ENCODE measurements at places on chromosomes 3 and 15.

- peak; percentile 49 for DNase-seq
Observed at GRCh38 chr3:62665627-62666437, 209.4 kb downstream of the CADPS start.

- DNase-seq: no peak
Observed at GRCh38 chr15:60005352-60006202, 1.5 kb downstream of the FOXB1 start.

DNA sequence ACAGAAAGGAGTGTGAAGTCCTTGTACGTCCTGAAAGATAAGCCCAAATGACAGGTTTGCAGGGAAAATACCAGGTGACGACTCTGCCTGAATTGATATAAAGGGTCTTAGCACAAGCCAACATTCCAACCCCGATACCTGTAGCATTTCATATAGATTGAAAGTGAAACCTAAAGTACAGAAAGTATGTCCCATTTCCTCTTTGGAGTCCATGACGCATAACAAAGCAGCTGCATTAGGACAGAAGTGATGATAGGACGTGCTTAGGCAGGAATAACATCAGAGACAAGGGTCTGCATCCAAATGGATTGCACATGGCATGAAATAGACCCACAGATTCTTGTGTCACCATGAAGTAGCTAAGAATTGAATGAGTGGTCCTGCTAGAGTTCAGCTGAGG lies 187.0 kb upstream of the ROBO1 start:
- no peak for DNase-seq

DNA sequence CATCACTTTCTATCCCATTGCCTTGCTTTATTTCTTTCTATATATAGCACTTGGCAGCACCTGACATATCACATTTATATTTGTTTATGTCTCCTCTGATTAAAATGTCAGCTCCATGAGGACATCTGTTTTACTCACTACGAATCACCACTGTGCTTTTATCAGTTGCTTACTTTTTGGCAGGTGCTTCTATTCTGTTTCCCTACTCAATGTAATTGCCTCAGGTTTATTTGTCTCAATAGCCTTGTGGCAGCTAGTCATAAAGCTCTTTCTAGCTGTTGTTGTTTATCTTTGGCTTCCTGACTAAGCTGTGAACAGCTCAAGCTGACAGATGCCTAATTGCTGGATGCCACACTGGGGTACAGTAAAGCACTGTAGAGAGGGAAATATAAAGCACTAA lies 85.5 kb downstream of the VPS13C start:
- peak; percentile 1 for DNase-seq

DNA sequence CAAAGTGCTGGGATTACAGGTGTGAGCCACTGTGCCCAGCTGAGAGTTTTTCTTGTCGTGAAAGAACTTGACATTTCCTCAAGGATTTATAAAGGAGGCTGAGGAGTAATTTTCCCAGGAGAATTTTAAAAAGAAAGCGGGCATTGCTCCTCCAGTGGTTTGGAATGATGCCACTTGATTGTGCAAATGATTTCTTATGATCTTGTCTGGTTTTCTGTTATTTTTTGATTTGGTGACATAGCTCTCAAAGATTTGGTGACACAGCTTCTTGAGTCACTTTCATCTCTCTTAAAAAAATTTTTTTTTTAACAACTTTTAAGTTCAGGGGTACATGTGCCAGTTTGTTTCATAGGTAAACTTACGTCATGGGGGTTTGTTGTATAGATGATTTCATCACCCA lies 24.6 kb upstream of the NFKBIZ start:
- DNase-seq: no peak

DNA sequence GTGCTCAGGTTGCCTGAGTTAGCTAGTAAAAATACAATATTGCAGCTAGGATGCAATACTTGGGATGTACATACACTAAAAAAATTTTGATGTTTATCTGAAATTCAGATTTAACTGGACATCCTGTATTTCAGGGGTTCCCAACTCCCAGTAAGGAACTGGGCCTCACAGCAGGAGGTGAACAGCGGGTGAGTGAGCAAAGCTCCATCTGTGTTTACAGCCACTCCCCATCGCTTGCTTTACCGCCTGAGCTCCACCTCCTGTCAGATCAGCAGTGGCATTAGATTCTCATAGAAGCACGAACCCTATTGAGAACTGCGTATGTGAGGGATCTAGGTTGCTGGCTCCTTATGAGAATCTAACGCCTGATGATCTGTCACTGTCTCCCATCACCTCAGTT lies 285.1 kb upstream of the PROK2 start:
- DNase-seq: peak; percentile 30

DNA sequence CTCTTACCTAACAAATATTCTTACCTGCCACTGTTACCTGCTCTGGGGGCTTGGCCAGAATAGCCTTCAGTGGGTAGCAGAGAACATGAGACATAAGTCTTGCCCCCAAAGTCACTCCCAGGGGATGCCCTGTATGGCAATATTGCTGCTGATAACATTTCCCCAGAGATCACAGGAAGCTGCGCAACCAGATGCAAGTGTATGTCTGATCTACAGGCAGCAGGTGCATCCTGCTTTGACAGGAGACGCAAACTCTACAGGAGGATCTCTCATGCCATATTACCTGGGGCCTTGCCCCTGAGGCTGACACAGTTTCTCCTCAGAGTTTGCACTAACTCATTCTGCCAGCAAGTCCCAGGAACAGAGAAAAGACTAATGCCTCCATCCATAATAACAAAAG lies 174.4 kb upstream of the LPP start:
- DNase-seq: no peak

- DNase-seq: no peak
Observed at GRCh38 chr15:55879181-55879580, 114.2 kb downstream of the NEDD4 start.

- DNase-seq: no peak
Observed at GRCh38 chr15:29675791-29676301, 146.4 kb downstream of the TJP1 start.

DNA sequence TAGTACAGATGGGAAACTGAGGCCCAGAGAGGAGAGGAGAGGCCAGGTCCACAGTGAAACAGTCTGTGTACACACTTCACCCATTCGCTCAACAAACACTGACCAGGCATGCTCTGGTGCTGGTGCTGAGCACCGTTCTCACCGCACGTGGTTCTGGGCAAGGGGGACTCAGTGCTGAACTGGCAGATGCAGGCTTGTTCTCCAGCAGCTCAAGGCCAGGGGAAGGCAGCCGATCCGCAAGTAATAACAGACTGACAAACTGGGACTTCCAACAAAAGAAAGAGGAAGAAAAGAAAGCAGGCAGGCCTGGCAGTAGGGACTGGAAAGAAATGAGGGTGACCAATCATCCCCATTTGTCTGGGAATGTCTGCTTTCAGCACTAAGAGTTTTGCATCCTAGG lies 25.6 kb upstream of the LINGO1 start:
- no peak for DNase-seq

GRCh38 chr3:170055209-170055608 lies 17.4 kb downstream of the GPR160 start:
- peak; percentile 37 for DNase-seq

DNA sequence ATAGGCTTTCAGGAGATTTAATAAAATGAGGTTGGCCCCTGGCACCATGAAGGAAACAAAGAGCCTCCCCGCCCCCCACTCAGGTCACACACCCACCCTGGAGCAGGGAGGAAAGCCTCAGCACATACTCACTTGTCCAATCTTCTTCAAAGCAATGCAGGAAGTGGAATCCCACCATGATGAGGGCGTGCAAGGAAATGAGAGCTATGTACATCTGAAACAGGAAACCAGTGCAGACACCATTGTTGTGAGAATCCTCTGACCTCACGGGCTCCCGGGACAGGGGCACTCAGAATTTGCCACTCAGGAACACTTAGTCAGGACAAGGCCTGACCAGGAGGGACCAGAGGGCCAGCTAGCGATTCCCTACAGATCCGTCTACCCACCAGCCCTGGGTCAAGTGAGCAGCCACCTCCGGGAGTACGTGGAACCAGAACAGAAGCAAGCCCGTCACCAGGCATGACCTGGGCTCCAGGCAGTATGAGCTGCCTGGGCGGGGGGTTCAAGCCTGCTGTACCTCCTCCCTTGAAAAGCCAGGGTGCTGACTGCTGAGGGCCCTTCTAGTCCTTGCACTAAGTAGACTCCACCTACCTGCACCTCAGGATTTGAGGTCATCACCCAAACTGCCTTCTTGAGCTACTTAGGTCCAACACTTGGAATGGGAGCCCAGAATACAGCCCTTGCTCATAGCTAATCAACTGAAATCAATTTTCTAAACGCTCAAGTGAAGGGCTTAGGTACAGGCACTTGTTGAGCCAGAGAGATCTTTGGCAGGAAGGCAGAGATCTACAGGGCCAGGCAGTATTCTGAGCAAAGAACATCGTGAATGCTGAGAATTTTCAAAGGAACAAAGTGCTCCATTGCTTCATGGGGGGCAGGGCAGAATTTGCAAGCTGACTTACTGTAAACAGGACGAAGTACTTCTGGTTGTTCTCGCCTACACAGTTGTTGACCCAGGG lies 42.7 kb downstream of the ZDHHC3 start:
- no peak for DNase-seq

DNA sequence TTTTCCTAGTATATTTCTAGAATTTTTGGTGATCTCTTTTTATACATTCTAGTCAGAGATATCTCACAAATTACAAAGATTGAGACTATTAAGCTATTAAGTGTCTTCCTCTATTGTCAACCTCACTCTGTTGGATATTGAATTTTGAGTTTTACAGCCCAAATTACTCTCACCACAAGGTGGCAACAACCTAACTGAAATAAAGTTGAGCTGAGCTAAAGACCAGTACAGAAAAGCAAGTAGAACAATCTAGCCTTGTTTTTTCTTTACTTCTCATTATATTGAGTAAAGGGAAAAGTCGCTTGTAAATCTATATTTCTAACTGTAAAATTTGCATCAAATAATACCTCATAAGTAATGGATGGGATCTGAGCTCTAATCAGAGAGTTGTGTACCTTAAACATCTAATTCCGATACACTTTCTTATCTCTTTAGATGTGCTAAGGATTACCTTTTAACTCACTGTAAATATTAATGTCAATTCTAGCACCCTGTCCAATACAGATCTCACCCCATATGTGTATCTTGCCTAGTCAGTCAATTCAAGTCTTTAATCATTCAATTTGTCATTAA lies 13.6 kb upstream of the COMMD2 start:
- peak; percentile 30 for DNase-seq

GRCh38 chr3:126903521-126903920 lies 79.4 kb upstream of the PLXNA1 start:
- DNase-seq: no peak

- peak; percentile 54 for DNase-seq
Observed at GRCh38 chr3:40593351-40593750, 68.6 kb downstream of the ZNF621 start.

GRCh38 chr3:52777959-52778805 lies 783 bp downstream of the ITIH1 start:
- DNase-seq: no peak

- DNase-seq: no peak
Observed at GRCh38 chr3:25427563-25427941, 511 bp upstream of the RARB start.

DNA sequence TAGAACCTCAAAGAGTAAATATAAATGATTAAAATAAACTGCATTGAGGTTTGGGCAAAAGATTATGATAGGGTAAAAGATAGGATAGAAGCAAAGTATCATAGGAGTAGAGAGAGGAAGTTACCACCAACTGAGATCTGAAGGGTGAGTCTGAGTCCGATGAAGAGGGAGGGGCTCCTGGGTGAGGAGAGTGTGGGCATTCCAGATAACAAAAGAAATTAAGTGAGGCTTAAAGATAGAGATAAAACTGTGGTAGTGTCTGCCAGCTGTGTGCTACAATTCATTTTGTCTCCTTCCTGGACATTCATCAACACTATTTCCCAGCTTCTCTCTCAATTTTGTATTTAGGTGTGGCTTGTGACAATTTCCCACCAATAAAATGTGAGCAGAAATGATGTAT lies 343.0 kb upstream of the PLSCR5 start:
- no peak for DNase-seq

GRCh38 chr15:49464522-49464921 lies 41.5 kb downstream of the FGF7 start:
- no peak for DNase-seq

GRCh38 chr3:128236657-128237056 lies 83.4 kb downstream of the EEFSEC start:
- DNase-seq: no peak

GRCh38 chr15:68031404-68031803 lies 22.7 kb upstream of the PIAS1 start:
- DNase-seq: no peak

- DNase-seq: peak; percentile 16
Observed at GRCh38 chr15:81504170-81504905, 130.3 kb upstream of the TMC3 start.

GRCh38 chr3:97895216-97895615 lies 73.4 kb downstream of the CRYBG3 start:
- DNase-seq: no peak

DNA sequence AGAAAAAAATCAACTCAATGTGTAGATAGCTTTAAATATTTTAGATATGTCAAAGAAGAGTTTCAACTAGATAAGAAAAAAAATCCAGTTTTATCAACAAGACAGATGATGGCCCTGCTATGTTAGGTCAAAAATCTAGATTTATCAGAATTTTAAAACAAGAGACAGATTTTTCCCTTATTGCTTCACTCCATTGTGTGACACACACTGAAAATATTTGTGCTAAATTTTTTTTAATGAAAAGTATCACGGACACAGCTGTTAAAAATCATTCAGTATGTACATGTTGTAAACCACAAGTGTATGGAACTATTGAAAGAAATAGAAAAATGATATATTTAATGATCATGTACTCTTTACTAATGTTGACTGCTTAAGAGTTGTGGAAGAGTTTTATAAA lies 43.6 kb downstream of the FOXB1 start:
- DNase-seq: no peak

DNA sequence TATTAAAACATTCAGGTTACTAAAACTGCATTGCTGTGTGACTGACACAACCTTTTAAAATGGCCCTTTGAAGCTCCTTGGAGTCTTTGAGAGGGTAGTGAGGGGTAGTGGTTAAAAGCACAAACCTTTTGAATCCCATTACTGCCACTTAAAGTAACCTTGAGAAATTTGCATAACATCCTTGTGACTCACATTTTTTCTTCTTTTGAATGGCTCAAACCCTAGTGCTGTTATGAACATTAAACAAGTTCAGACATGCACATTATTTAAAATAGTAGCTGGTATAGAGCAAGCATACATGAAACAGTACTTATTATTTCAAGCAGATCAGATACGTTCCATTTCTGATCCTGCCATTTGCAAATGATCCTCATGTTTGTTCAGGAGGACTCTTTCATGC lies 3.7 kb upstream of the CLDN1 start:
- no peak for DNase-seq

- DNase-seq: peak; percentile 50
Observed at GRCh38 chr3:133479895-133480669, 80.2 kb downstream of the BFSP2 start.

GRCh38 chr3:190455828-190456227 lies 6.1 kb upstream of the TMEM207 start:
- DNase-seq: no peak
